ENCODE measurements at places on chromosomes 1 and 21. TPM values are rescaled to one million over a fixed set of nuclear protein-coding genes. Genes with fewer than 3 reads are reported as not detected.

DNA sequence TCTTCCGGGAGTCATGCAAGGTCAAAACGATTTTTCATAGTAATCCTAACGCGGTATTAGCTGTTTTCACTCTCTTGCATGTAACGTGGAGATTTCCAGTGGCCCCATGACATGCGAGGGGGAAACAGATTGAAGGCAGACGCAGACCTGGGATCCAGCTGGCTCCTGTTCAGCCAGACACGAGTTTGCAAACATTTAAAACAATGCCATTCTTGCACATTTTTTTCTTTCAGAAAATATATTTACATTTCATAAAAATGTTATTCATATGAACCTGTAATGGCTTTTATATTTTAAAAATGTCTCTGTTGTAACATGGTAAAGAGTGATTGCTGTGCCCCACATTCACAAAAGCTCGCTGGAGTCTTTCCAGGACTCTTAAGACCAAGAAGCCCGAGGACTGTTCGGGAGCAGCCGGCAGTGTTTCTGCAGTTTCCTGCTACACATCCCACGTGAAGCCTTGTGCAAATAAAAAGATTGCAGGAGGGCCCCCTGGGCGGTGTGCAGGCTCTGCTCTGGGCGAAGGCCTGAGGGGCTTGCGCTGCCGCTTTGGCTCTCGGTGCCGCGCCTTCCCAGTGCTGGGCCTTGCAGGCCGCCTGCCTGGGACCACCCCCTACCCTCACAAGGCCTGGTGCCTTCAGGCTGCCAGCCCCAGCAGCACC is 184.9 kb downstream of the DYRK1A start:
- DNase-seq = no peak

The GJA5 gene
- polyA plus RNA-seq = 28.5 TPM

GRCh38 chr1:171794085-171794484 is 12.6 kb downstream of the METTL13 start:
- DNase-seq = no peak

GRCh38 chr1:9780554-9781110 is 43.1 kb downstream of the CLSTN1 start:
- DNase-seq = no peak

- DNase-seq = no peak
Measured at GRCh38 chr1:28354121-28354520, 15.4 kb upstream of the PHACTR4 start.

- no peak for DNase-seq
Measured at GRCh38 chr1:233843525-233844204, 60.8 kb upstream of the SLC35F3 start.

The CCDC27 gene
- 0.17 TPM for polyA plus RNA-seq

GRCh38 chr1:200780545-200781369 is 42.1 kb downstream of the CAMSAP2 start:
- peak; percentile 45 for DNase-seq

GRCh38 chr1:89200663-89201062 is 1.9 kb upstream of the GBP4 start:
- DNase-seq = no peak

The SOX13 gene
- polyA plus RNA-seq = 37.9 TPM

The ADCY10 gene
- polyA plus RNA-seq = 0.44 TPM

- no peak for DNase-seq
Measured at GRCh38 chr1:208595236-208595635, 351.1 kb upstream of the PLXNA2 start.

The CAPN8 gene
- polyA plus RNA-seq = 1.2 TPM

The DCDC2B gene
- 0.74 TPM for polyA plus RNA-seq

GRCh38 chr1:183607322-183607980 is 17.2 kb upstream of the NCF2 start:
- no peak for DNase-seq

- DNase-seq = no peak
Measured at GRCh38 chr21:42146821-42147220, 72.1 kb upstream of the ABCG1 start.

GRCh38 chr21:30839304-30839703 is 9.7 kb upstream of the KRTAP7-1 start:
- DNase-seq = no peak

GRCh38 chr21:34715985-34716596 is 47.3 kb downstream of the CLIC6 start:
- no peak for DNase-seq

The WDR3 gene
- 37.4 TPM for polyA plus RNA-seq

The DMBX1 gene
- not detected for polyA plus RNA-seq

- DNase-seq = no peak
Measured at GRCh38 chr1:10168912-10169514, 41.4 kb upstream of the KIF1B start.

DNA sequence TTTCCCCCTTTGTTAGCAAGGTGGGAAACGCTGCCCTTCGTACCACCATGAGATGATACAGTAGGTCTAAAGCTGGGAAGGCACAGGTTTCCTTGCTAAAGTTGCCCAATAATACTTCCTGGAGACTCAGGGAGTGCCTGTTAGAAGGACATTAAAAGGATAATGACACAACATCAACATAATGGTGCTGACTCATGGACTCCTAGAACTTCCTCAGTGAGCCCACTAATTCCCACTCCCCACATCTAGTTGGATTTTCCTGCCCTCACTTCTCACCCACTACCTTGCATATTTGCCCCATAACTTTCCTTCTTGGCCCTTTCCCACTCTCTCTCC is 17.5 kb downstream of the CFAP45 start:
- no peak for DNase-seq

- no peak for DNase-seq
Measured at GRCh38 chr1:150152182-150152536, 2.4 kb downstream of the PLEKHO1 start.

The IL22RA1 gene
- 3.5 TPM for polyA plus RNA-seq

- DNase-seq = no peak
Measured at GRCh38 chr1:94731891-94732290, 88.3 kb upstream of the SLC44A3 start.

DNA sequence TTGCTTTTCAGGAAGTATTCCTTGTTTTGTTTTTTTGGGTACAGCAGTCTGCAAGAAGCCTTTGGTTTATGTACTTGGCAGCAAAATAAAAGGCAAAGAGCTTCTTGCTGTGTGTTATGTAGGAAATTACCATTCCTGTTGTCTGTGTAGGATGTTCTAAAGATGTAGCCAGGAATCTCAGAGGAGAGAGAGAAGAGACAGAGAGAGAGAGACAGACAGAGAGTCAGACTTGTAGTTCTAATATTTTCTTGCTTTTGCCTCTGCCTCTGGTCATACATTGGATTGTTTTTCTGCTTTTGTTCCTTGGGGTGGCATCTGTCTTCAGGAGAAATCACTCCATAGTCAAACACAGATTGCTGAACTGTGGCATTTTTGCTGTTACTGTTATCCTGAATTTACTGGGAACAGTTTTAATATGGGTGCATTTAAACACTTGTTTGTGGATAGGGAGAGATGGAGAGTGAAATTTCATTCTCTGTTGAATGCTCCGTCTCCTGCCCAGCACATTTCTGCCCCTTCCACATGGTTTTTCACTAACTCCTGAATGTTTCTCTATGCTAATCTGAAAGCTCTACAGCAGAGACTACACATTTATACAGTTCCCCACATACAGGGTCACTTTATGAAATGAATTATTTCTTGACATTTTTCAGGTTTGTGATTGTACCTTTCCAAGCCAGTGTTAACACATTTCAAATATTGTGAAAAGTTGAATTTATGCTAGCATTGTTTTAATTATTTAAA is 49.8 kb downstream of the POU2F1 start:
- DNase-seq = no peak

The ZYG11A gene
- polyA plus RNA-seq = 0.17 TPM

The SLC44A5 gene
- polyA plus RNA-seq = 10.4 TPM

The MAP1LC3C gene
- 1.1 TPM for polyA plus RNA-seq

DNA sequence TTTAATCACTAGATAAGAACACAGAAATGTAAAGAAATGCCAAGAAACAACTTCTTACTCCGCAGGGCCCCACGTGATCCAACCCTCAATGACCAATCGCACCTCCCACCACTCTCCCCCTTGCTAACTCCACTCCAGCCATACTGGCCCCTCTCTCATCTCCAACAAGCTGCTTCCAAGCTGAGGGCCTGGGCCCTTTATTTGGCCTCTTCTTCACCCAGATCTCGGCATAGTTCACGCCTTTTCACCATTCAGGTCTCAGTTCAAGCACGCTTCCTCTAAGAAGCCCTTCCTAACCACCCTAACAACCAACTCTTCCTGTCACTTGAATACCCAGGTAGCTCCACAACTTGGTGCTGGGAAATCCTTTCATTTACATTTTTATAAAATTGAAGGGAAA is 110.7 kb downstream of the TGFBR3 start:
- DNase-seq = no peak

GRCh38 chr1:2210786-2211185 is 16.2 kb upstream of the FAAP20 start:
- DNase-seq = no peak

- no peak for DNase-seq
Measured at GRCh38 chr1:234536741-234537140, 57.8 kb upstream of the TARBP1 start.

The FAM167B gene
- polyA plus RNA-seq = 10.0 TPM

DNA sequence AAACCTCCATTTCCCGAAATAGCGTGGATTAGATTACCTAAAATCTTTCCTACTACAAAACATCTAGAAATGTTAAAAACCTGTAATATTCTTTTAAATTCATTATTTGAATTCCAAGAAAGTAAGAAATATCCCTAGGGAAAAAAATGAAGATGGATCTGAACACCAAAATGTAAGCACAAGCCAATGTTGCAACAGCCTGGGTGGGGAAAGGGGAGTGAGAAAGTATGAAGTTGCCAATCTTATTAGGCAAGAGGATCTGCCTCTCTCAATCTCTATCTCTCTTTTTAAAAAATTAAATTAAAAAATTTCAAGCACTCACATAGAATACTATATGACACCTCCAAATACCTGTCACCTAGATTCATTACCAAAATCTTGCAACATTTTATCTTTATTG is 74.9 kb upstream of the IRF2BP2 start:
- DNase-seq = no peak

- DNase-seq = no peak
Measured at GRCh38 chr1:27773826-27774445, 917 bp downstream of the STX12 start.
